ENCODE measurements at places on chromosomes 5 and 9.

GRCh38 chr5:100899675-100900074, 3.4 kb downstream of the ST8SIA4 start:
- no peak for DNase-seq

- no peak for DNase-seq
Observed at GRCh38 chr9:93268551-93269314, 84.8 kb downstream of the WNK2 start.

DNA sequence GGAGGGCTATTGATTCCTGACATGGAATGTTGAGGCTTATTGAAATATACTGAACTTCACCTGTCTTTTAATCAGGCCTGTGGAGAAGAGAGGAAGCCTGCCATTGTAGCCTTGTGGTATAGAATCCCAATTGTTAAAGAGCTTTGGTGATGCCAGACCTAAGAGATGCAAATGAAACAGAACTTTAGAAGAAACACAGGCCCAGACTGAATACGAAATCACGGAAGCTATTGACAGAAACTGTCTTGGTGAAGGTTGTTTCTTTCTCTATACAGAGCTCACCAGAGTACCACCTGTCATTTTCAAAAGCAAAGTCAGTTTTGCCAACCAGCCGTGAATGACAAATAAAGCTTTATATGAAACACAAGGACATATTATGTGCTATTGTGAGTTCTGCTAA, 660.3 kb downstream of the ISL1 start:
- no peak for DNase-seq

DNA sequence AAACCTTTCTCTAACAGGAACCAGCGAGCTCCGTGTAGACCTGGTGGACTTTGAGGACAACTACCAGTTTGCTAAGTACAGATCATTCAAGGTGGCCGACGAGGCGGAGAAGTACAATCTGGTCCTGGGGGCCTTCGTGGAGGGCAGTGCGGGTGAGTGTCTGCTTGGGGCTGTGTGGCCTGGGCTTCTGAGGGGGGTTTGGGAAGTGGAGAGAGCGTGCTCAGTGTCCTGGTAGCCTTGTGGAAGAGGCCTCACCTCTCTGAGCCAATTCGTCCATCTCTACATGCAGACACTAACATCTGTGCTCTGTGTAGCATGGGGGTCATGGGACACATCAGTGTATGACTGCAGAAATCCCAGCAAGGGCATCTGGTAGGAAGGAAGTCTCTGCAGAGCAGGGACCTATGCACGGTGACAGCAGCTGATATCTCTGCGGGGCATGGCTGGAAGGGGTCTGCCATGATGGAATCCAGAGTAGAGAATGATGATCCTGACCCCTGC, 5.9 kb downstream of the FCN2 start:
- no peak for DNase-seq

DNA sequence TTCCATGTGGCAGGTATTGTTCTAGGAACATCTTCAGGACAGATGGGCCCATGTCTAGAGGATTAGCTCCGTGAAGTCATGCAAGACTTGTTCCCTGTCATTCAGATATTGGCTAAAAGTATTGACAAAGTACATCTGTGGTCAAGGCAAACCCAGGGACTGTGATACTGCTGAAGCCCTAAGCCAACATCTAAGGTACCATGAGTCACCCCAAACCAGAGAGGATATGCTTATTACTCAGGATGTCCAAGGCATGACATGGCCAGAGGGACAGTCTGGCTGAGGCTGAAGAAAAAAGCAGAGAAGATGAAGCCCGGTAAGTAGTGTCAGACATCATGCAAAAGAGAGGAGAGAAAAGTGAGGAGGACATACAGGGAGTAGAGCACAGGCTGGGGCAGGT, 31.0 kb downstream of the HMHB1 start:
- no peak for DNase-seq

DNA sequence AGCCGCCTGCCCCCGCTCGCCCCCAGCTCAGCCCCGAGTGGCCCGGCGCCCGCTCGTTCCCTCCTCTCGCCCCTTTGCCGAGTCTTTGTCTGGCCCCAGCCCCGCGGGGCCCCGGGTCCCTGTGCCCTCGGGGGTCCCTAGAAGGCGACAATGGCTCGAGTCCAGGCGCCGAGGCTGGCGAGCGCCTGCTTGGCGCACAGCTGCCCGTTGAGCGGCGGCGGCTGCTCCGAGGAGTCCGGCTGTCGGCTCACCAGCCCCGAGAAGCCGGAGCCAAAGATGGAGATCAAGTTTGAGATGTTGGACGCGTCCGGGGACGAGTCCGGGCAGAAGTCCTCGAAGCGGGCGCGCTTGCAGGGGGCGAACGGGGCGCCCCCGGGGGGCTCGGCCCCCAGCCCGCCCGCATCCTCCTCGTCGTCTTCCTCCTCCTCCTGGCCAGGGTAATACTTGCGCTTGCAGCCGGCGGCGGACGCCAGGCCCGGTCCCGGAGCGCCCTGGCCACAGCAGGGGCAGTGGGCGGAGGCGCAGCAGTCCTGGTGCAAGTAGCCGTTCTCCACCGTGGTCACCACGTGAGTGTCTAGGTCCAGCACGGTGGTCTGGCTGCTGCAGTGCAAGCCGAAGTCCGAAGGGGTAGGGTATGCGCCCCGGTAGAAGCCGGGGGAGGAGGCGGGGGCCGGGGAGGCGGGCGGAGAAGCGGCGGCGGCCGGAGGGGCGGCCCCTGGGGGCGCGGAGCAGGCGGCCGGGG, 1.2 kb downstream of the IER5L start:
- no peak for DNase-seq

- DNase-seq, result no peak
Observed at GRCh38 chr5:85896514-85896913, 721.2 kb upstream of the COX7C start.

DNA sequence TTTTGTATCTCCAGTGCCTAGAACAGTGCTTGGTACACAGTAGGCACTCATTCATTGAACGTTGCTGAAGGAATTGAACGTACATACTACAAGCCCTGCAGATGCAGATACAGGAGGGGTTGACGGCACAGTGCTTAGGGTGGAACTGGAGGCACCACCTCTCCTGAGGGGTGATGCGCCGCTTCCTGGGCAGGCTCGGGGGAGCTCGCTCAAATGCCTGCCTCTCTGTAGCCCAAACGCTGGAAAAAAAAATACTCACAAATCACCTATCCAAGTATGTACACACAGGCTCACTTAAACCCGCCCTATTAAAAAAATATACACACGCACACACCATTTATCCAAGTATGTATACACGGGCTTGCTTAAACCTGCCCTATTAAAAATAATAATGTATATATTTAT, 536 bp upstream of the COMMD10 start:
- DNase-seq, result peak; percentile 62
